Spleen (tissue), 13 donors: ENCODE measurements at places on chromosomes 6 and 20. TPM values are rescaled to one million over a fixed set of nuclear protein-coding genes. Genes with fewer than 3 reads are reported as not detected.

DNA sequence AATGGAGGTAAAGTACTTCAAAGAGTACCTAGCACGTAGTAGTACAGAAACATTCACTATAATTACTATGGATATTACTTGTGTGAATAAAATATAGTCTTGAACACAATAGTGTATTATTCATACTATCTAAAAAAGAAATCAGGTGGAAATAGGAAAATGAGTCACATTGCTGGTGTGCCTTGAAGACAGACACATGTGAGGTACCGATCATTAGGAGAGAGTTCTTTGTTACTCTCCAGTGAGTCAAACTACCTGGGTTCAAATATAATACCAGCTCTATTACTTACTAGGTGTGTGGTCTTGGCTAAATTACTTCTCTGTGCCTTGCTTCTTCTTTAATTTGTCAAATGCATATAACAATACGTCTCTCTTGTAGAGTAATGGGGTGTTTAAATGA is 50.8 kb upstream of the BEND6 start:
- DNase-seq: no peak

DNA sequence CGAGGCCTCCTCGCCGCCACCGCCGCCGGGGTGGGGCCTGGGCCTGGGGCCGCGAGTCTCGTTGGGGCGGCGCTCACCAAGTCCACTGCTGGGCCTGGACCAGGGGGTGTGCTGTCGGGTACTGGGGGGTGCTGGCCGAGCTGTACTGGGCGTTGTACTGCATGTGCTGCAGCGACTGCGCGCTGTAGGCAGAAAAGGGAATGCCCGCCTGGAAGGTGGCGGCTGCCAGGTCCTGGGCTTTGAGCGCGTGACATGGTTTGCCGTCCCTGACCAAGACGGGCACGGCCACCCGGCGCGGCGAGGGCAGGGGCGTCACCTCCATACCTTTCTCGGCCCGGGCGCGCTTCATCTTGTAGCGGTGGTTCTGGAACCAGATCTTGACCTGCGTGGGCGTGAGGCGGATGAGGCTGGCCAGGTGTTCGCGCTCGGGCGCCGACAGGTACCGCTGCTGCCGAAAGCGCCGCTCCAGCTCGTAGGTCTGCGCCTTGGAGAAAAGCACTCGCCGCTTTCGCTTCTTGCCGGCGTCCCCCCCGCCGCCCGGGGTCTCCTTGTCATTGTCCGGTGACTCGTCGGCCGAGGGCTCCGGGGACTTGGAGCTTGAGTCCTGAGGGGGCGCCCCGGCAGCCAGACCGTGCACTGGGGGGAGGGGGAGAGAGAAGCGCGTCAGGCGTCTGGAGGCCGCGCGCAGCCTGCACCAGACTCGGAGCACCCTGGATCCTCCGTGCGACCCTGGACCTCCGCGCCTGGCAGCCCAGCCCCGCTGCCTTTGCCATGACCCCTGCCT is 1.8 kb downstream of the NKX2-2 start:
- no peak for DNase-seq

DNA sequence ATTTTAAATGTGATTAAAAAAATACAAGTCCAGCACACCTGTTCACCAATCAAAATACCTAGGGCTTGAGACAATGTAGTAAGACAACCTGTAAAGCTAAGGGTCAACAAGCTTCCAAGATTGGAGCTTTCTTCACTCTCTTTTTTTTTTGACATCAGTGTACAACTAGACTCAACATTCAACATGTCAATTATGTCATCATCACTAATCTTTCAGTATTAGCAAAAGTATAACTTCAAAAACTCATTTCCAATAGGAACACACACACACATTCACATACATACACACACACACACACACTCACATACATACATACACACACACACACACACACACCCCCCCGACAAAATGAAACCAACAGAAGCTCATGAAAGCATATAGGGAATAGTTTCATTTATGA is 26.0 kb downstream of the PRKN start:
- DNase-seq: no peak

DNA sequence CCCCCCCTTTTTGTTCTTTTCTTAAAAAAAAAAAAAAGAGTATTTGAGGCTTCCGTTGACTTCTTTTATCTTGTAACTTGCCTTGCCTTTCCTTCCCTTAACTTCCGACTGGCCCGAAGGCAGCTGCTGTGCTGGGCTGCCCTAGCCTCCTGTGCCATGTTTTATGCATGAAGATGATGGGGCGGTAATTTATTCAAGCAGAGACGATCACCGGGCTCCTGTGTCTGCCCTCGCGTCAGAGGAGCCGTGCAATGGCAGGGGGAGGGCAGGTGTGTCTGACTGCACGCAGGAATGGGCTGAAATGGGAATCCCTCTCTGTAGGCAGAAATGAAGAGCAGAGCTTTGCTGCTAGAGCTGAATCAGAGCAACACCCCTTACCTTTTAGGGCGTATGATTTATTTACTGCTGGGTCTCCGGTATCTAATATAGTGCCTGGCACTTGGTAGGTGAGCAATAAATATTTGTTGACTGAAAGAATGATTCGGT is 106.3 kb upstream of the RIPOR2 start:
- DNase-seq: peak; percentile 87

DNA sequence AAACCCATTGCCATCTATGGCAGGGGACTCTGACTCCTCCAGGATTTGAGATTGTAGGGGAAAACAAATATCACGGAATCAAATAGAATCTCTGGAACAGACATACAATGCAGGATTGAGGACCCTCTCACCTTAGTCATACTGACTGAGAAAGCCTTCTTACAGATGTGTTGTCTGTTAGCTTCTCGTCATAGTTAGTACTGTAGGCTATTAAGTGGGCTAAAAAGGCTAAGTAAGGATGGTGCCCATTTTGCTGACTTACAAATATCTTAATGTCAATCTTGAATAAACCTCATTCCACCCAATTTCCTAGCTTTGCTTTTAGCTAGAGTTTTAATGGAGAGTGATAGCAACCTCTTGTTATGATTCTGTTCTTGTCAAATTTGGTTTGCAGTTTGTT is 352.4 kb downstream of the QKI start:
- DNase-seq: no peak

PSORS1C1 gene
- 1.2 TPM for total RNA-seq

WFDC5 gene
- total RNA-seq: not detected
